ENCODE measurements at places on chromosomes 1 and 21.

DNA sequence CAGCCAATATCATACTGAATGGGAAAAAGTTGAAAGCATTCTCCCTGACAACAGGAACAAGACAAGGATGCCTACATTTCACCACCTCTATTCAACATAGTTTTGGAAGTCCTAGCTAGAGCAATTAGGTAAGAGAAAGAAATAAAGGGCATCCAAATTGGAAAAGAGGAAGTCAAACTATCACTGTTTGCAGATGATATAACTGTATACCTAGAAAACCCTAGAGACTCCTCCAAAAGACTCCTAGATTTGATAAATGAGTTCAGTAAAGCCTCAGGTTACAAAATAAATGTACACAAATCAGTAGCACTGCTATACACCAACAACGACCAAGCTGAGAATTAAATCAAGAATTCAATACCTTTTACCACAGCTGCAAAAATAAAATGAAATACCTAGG, 171.3 kb upstream of the HP1BP3 start:
- DNase-seq: no peak

DNA sequence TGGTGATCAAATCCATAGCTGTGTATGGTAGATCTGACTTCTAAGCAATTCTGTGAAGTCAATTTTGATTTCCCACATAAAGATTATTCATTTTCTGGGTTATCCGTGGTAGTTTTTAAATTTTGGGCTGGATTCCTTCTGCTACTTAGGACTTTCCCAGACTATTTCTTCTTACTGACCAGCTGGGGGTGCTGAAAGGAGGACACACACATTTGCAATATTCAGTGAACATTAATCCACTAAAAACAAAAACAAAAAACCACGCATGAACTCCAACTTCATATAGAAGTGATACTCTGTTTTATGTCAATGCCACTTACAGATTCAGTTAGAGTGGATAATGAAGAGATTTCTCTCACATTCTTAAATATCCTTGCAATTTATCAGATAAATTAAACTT, 105.4 kb downstream of the KCTD3 start:
- no peak for DNase-seq

GRCh38 chr1:84939151-84939550, 46.1 kb upstream of the LPAR3 start:
- DNase-seq: no peak

- no peak for DNase-seq
These were observed 775.0 kb downstream of the USP25 start for GRCh38 chr21:16504766-16505165.

DNA sequence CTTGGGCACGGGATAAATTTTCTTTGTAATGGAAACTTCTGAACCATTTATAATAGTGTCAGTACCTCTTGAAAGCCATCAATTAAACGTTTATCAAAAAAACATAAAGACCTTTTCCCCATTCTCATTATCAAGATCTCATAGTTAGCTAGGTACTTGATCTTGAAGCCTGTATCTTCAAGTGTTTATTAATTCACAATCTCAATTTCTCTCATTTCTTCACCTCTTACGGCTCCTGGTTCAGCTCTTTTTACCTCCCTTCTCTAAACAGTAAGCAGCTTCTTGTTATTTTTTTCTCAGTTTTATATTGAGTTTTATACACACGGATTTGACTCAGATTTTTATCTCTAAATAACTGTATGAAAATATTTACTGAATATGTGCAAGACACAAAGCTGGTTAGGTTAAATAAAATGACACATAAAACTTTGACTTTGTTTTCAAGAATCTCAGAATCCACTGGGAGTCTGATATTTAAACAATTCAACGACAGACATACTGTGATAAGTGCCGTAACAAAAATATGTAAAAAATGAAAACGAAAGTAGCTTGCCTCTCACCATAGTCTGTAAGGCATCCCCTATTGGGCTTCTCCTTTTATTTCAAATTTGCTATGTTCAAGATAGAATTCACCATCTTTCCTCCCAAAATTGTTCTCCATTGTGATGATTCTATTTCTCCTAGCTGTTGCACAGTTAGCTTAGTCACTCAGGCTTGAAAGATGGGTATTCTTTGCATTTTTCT, 411.6 kb upstream of the ZRANB2 start:
- no peak for DNase-seq

- no peak for DNase-seq
These were observed 23.6 kb downstream of the XCL2 start for GRCh38 chr1:168520052-168520751.

- DNase-seq: no peak
These were observed 169.0 kb downstream of the VAV3 start for GRCh38 chr1:107795994-107796393.
